Testis (tissue), 5 donors: ENCODE measurements at places on chromosomes 2 and 18. TPM values are rescaled to one million over a fixed set of nuclear protein-coding genes. Genes with fewer than 3 reads are reported as not detected.

The DYNAP gene
- total RNA-seq = not detected

The GNAL gene
- 12.8 TPM for total RNA-seq

The AMER3 gene
- 3.0 TPM for total RNA-seq

The INHBB gene
- total RNA-seq = 55.4 TPM

The GALNT14 gene
- total RNA-seq = 11.6 TPM

The CEP192 gene
- 77.3 TPM for total RNA-seq

The MPV17 gene
- 72.3 TPM for total RNA-seq

The GPR35 gene
- total RNA-seq = 9.5 TPM

The CNDP2 gene
- 72.0 TPM for total RNA-seq

The C2orf80 gene
- not detected for total RNA-seq

The PTPRN gene
- total RNA-seq = 6.0 TPM
